Sigmoid colon (tissue), 7 donors: ENCODE measurements at places on chromosomes 12 and 14. TPM values are rescaled to one million over a fixed set of nuclear protein-coding genes. Genes with fewer than 3 reads are reported as not detected.
A peak's percentile ranks its signal among the peaks of the same experiment; 100 is the strongest.

TNFAIP2 gene
- 39.6 TPM for total RNA-seq

GRCh38 chr14:89164168-89165073 lies 252.6 kb downstream of the FOXN3 start:
- H3K27ac ChIP-seq: peak overlapping the region; percentile 60
- no peak overlapping the region for H3K4me3 ChIP-seq
- no peaks in the 10 kb centered on the region for H3K4me1 ChIP-seq
- H3K36me3 ChIP-seq: peaks cover 9% of the 10 kb centered on the region

- DNase-seq: no peak
- peak overlapping the region; percentile 66 for H3K27ac ChIP-seq
- no peaks in the 10 kb centered on the region for H3K36me3 ChIP-seq
- H3K4me3 ChIP-seq: no peak overlapping the region
Measured at GRCh38 chr12:53060064-53060720, 10.3 kb downstream of the TNS2 start.

GRCh38 chr12:100043631-100044030 lies 58.9 kb upstream of the ANKS1B start:
- no peak overlapping the region for H3K27ac ChIP-seq
- peaks cover 8% of the 10 kb centered on the region for H3K36me3 ChIP-seq
- no peak for DNase-seq
- H3K4me3 ChIP-seq: no peak overlapping the region
- H3K4me1 ChIP-seq: no peaks in the 10 kb centered on the region
- no peaks in the 10 kb centered on the region for H3K27me3 ChIP-seq

- peaks cover 48% of the 10 kb centered on the region for H3K4me1 ChIP-seq
- H3K27ac ChIP-seq: peak overlapping the region; percentile 71
Measured at GRCh38 chr12:120224304-120225199, 23.6 kb upstream of the RPLP0 start.
